ENCODE measurements at places on chromosomes 3 and 15.
A peak's percentile ranks its signal among the peaks of the same experiment; 100 is the strongest.

- no peak for DNase-seq
Measured at GRCh38 chr15:33912326-33912725, 56.0 kb upstream of the CHRM5 start.

DNA sequence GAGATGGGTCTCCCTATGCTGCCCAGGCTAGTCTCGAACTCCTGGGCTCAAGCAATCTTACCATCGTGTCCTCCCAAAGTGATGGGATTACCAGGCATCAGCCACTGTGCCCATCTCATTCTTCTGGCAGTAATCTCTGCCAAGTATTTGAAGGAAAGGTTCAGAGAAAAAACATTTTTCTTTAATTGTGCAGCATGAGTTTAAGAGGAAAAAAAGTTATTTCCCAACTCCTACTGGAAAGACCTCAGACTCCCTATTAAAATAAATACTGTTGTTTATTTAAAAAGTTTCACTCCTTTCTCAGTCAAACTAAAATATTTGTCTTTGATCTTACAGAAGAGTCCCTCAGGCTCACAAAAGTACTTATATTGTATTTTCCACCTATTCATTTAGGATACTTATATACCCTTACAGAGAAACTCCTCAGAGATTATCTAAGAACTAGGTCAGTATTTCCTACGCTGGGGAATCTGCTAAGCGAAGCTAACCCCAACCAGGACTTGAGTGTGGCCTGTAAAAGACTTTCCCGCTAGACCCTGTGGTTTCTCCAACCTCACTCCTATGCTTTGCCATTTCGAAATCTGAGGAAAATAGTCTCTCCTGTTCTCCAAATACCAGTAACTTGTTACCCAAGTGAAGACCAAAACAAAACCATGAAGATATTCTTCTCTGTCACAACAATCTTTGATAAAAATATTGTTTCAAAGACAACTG, 28.7 kb downstream of the WWTR1 start:
- DNase-seq = no peak

DNA sequence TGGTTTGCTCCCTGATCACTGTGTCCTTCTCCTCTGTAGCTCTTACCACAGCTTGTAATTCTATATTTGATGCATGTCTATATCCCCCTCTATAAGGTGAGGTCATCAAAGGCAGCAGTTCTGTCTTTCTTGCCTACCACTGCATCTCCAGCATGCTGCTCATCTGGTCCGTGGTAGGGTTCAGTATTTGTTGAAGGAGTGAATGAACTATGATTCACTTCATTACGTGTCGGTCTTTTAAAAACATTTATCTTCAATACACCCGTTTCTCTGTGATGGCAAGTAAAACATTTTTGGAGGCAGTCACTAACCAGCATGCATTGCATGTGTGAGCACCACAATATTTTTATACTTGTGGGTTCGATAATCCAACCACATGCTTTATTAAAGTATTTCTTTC, 27.6 kb downstream of the CHST14 start:
- no peak for DNase-seq

GRCh38 chr3:147359177-147360050, 46.9 kb downstream of the ZIC4 start:
- DNase-seq = no peak

DNA sequence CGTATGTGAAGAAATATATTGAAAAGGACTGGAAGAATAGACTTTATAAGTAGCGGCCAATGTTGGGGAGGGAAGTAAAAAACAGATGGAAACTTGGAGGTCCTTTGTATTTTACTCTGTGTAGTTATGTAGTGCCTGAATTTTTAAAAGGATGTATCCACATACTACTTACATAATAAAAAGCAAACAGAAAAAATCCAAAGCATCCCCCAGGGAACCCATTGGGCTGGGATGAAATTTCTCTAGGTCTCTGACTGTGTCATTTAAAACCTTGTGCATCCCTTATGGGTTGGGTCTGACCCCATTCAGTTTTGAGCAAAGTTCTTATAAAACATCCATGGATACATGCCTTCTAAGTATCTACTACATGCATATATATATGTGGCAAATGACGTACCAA, 141.1 kb downstream of the NR1D2 start:
- no peak for DNase-seq

DNA sequence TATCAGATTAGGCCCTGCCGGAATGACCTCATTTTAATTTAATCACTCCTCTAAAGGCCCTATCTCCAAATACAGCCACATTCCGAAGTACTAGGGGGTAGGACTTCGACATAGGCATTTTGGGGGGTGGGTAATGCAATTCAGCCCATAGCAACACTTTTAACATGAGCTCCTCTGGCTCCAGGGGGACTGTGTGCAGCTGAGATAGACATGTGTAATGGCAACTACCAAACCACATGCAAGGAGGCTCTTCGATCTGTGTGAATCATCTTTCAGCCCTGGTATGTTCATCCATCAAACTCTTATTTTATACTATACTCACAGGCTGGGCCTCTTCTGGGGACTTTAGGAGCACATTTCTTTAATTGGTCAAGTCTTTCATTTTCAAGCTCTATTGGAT, 57.4 kb upstream of the PPARG start:
- DNase-seq = no peak

DNA sequence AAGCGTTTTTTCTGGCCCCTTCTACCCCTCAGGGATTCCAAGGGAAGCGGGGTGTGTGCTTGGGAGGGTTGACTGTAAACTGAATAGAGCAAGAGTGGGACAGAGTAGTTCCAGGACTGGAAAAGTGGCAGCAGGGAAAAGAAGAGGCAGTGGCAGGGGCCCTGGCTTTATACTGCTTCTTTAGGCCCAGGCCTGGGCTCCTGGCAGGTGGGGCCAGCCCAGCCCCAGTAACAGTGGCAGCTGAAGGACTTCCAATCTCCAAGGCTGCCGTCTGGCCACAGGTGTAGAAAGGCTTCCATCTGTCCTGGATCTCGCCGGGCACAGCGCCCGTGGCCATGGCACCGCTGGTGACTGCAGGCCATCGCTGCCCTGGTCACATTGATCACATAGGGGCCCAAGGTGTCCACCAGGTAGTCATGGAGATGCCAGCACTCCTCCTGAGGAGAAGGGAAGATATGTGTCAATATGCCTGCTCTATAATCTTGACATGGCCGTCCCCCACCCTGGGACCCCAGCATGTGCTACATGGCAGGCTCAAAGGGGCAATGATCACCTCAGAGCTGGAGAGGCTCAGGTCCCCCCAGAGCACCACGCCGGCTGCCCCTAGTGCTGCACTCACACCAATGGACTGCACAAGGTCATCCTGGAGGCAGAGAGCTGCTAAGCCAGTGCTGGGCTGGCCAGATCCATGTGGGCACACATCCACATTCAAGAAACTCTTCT, 1.0 kb upstream of the IFRD2 start:
- no peak for DNase-seq

GRCh38 chr15:33126559-33127290, 67.8 kb downstream of the FMN1 start:
- DNase-seq = peak; percentile 58

- DNase-seq = no peak
Measured at GRCh38 chr15:89395461-89395871, 60.8 kb upstream of the POLG start.

DNA sequence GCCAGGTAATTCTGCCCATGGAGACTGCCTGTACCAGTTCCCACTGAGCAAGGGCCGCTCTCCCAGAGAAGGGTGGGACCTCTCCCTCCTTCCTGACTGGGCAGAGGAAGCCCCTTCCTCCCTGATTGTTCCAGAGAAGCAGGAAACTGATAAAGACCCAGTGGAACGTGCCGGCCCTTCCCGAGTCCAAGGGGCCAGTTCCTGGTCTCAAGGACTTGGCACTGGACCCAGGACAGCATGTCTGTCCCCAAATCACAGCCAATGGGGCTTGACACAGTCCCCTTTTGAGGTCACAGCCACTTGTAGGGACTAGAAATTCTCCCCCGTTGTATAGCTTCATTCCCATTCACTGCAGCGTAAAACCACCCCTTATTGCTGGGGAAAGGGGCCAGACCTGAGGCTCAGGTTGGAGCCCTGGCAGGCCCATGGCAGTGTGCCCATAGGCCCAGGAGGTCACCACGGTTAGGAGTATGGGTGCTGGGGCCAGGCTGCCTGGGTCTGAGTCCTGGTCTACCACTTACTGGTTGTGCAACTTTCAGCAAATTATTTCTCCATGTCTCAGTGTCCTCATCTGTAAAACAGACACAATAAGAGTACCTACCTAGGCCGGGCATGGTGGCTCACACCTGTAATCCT, 18.1 kb downstream of the CSRNP1 start:
- DNase-seq = no peak

GRCh38 chr15:80462836-80463512, 58.8 kb downstream of the ARNT2 start:
- no peak for DNase-seq

- DNase-seq = no peak
Measured at GRCh38 chr3:126338790-126339288, 18.4 kb downstream of the KLF15 start.

GRCh38 chr15:68315495-68316031, 38.0 kb downstream of the FEM1B start:
- no peak for DNase-seq

- DNase-seq = no peak
Measured at GRCh38 chr3:152555666-152556291, 279.2 kb upstream of the P2RY1 start.

GRCh38 chr3:98855806-98856400, 45.6 kb downstream of the DCBLD2 start:
- DNase-seq = peak; percentile 4

GRCh38 chr3:152203652-152204051, 65.1 kb upstream of the MBNL1 start:
- DNase-seq = no peak

- no peak for DNase-seq
Measured at GRCh38 chr3:158095111-158095813, 11.0 kb downstream of the SHOX2 start.

GRCh38 chr3:128486681-128487537, 6.1 kb downstream of the GATA2 start:
- DNase-seq = peak; percentile 19

DNA sequence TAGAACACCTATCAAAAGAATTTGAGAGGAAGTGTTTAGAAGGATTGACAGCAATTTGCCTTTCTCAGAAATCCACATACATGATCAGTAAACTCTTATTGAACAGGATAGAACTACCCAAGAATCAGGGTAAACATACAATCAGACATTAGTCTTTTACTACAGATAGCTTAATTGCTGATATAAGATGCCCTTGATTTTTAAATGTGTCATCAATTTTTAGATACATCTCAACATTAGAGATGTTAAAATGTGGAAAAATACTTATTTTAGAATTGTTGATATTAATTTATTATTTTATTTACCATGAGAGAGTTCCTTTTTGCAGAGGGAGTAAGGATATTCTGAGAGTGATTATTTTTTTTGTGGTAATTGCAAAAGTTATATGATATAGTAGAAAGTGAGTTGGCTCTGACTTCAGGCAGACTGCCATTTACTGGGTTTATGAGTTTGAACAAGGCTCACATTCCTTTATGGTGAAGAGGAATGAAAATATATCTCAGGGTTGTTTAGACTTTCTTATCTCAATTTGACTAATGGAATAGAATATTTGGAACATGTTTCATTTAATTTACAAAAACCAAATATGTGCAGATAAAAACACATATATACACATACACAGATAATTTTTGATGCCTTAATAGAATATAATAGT, 302.8 kb upstream of the GOLIM4 start:
- no peak for DNase-seq

DNA sequence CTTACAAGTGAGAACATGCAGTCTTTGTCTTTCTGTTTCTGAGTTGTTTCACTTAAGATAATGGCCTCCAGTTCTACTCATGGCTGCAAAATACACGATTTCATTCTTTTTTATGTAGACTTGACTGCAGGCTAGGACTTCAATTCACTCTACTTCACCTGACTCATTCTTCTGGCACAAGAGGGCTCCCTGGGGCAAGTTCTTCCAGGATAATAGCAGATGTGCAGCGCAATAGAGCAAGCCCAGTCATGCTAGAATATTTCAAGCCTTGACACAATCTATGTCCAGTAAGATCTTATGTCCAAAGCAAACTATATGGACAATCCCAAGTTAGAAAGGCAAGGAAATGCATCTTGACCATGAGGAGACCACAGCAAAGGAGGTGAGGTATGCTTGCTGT, 211.7 kb upstream of the GADL1 start:
- peak; percentile 33 for DNase-seq

DNA sequence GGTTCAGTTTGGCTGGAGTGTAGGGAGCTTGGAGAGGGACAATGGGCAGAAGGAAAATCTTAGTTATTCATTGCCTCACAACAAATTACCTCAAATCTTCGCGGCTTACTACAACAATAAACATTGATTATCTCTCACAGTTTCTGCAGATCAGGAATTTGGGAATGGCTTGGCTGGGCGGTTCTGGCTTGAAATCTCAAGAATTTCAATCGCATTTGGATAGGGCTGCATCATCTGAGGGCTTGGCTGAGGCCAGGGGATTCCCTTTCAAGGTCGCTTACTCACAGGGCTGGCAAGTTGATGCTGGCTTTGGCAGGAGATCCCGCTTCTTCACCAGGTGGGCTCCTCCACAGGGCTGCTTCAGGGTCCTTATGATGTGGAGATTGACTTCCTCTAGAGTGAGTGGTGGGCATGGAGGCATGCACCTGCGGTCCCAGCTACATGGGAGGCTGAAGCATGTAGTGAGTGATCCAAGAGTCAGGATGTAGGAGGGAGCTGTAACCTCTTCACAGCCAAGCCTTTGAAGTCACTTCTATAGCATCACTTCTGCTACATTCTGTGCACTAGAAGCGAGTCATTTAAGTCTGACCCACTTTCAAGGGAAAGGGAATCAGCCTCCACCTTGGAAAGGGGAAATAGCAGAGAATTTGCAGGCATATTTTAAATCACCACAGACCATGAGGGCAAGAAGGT, 63.1 kb downstream of the CDC25A start:
- DNase-seq = no peak

- no peak for DNase-seq
Measured at GRCh38 chr3:10474847-10475246, 30.5 kb downstream of the ATP2B2 start.

GRCh38 chr3:71843071-71843470, 58.1 kb upstream of the PROK2 start:
- no peak for DNase-seq

DNA sequence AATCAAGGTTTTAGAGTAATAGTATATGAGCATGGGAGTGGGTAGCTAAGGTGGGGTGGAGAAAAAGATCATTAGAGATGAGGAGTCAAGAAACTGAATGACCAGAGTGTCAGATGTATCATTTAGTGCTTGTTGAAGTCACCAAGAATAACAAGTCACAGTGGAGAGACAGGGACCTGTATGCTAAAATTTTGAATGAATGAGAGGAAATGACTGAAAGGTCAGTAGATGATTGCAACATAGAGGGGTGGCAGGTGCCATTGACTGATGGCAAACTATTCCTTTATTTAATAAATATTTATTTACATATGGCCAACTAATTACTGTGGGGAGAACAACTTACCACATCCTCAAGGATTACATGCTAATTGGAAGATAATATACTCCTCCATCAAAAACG, 75.0 kb upstream of the ANKRD28 start:
- no peak for DNase-seq

GRCh38 chr3:30733209-30733608, 126.8 kb downstream of the TGFBR2 start:
- DNase-seq = no peak

GRCh38 chr3:71629711-71630110, 46.2 kb upstream of the FOXP1 start:
- DNase-seq = no peak

All from DMS 273 treated with DMSO at 0.1 percent for 48 hours (cell line).